Kidney (tissue), 22 donors: ENCODE measurements at places on chromosomes 5 and 9.

- DNase-seq, result no peak
These were observed 51.1 kb downstream of the CCNH start for GRCh38 chr5:87361536-87362213.

DNA sequence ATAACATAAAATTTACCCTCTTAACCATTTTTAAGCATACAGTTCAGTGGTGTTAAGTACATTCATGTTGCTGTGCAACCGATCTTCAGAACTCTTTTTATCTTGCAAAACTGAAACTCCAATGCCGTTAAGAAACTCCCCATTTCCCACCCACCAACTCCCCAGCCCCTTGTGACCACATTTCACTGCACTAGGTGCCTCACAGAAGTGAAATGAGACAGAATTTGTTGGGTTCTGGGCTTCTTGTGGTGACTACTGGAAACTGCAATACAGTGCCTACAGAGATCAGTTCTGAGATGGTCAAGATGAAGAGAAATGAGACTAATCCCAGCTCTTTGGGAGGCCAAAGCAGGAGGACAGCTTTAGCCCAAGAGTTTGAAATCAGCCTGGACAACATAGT, 202.1 kb upstream of the SLC30A5 start:
- DNase-seq, result no peak

DNA sequence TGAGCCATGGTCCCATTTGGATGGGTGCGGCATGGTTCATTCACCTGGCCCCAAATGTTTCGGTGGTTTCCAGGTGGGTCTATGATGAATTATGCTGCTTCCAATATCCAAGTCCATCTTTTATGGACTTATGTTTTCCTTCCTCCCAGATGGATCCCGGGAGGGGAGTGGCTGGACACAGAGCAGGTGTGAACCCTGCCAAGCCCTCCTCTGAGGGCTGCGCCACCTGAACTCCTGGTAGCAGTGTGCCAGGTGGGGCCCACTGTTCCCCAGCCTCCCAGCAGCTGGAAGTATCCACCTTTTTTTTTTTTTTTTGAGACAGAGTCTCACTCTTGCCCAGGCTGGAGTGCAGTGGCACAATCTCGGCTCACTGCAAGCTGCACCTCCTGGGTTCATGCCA, 42.9 kb downstream of the WNK2 start:
- no peak for DNase-seq

- no peak for DNase-seq
These were observed 88.8 kb downstream of the SREK1 start for GRCh38 chr5:66232706-66233445.
